Suppressor macrophage treated with lipopolysaccharide for 1 hour (primary cell): ENCODE measurements at places on chromosomes 12 and 14.
A peak's percentile ranks its signal among the peaks of the same experiment; 100 is the strongest.

DNA sequence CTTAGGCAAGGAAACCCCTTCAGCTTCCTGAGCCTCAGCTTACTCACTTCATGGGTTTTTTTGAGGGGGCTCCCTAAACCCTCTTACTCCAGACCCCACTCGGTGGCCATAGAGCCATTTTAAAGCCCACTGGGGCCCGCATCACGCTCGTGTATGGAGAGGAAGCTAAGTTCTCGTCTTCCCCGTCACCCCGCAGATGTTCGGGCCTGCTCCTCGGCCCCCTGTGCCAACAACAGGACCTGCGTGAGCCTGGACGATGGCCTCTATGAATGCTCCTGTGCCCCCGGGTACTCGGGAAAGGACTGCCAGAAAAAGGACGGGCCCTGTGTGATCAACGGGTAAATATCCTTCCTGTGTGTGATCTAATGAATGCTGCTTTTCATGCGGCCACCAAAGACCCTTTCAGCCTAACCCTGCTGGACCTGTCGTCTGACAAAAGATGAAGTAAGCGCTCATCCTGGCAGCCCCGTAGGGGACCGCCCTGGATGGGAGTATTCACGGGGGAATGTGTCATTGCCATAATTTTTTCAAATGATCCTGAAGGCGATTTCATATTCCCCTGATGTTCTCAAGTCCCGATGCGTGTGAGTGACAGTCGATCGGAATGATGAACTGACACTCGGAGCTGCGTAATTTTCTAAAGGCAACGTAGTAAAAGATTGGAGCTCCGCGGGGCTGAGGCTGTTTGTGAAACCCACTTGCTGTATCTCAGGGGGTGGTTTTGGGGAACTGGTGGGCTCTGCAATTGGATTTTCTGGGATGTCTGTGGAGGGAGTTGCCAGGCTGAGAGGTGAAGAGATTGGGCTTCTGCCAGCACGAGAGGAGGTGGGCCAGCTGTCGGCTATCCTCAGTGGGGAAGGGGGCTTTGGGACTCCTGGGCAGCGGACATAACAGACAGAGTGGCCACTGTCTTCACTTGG, 5.4 kb downstream of the DLK1 start:
- no peak for DNase-seq

DNA sequence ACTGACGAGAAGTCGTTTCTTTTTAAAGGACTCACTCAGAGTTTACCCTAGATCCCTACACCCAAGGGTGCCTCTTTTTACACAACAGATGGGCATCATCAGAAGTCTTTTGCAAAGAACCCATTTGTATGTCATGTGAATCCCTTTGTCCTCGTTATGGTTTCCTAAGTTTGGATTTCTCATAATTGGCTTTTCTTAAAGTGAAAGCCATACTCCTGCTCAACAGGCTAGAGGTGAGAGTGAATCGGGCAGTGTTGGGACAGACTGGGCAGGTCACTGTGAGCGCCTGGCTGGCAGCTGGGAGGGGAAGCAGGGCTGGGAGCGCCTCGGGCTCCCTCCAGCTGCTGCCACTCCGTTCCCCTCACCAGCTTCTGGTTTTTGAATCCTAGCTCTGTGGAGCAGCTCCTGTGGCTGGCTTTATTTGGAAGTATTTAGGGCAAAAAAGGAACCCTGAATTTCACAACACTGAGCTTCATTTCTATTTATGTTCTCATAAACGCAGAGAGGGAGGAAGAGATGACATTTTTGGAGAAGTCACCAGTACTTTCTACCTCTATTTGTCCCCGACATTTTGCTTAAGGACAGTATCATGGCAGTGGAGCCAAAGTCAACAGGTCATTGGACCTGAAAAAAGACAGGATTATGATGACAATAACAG, 63.8 kb upstream of the ACTN1 start:
- DNase-seq: peak; percentile 80

DNA sequence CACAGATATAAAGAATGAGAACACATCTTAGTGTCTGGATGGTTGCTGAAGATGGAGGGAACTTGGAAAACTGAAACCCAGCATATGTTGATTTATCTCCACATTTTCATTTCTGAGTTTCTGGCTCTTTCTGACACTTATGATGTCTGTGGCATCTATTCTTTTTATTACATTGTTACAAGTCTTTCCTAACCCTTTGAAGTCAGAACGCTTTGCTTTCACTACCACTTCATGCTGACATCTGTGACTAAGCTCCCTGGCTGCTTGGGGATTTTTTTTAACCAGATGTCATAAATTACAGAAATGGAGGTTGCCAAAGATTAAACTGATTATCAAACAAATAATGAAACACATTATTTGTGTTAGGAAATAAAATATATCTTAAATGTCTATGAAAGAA, 188.7 kb downstream of the KITLG start:
- peak; percentile 61 for DNase-seq

- no peak for DNase-seq
Observed at GRCh38 chr14:84003346-84003745, 1526.6 kb upstream of the FLRT2 start.

GRCh38 chr12:45205165-45205825, 10.6 kb upstream of the ANO6 start:
- no peak for DNase-seq

DNA sequence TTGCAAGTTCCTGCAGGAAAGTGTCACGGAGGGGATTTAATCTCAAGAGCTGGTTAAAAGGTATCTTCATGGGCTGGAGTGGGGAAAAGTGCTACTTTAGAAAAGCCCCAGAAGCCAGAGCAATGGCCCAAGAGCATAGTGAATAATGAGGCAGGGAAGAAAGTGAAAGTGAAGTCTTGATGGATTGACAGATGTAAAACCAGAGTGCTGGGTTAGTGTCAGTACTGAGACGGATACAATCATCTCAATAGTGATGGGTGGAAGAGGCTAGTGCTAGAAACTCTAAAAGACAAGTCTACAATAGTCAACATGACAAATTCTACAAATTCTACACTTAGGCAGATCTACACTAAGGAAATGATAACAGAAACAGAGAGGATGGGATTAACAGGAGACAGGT, 68.1 kb downstream of the CIT start:
- no peak for DNase-seq

DNA sequence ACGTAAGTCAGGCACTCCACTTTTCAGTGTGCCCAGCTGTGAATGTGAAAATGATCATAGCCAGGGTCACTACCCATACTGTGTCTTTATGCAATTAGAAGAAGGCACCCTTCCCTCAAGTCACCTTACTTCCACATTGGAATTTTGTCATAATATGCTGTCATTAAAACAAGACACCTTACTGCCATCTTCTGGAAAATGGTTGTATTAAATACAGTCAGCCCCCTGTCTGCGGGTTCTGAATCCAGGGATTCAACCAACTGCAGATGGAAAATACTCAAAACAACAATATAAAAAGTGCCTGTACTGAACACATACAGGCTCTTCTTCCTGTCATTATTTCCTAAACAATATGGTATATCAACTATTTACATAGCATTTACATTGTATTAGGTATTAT, 70.2 kb upstream of the TBX5 start:
- peak; percentile 3 for DNase-seq

- no peak for DNase-seq
Observed at GRCh38 chr12:27576667-27577347, 52.8 kb downstream of the PPFIBP1 start.

DNA sequence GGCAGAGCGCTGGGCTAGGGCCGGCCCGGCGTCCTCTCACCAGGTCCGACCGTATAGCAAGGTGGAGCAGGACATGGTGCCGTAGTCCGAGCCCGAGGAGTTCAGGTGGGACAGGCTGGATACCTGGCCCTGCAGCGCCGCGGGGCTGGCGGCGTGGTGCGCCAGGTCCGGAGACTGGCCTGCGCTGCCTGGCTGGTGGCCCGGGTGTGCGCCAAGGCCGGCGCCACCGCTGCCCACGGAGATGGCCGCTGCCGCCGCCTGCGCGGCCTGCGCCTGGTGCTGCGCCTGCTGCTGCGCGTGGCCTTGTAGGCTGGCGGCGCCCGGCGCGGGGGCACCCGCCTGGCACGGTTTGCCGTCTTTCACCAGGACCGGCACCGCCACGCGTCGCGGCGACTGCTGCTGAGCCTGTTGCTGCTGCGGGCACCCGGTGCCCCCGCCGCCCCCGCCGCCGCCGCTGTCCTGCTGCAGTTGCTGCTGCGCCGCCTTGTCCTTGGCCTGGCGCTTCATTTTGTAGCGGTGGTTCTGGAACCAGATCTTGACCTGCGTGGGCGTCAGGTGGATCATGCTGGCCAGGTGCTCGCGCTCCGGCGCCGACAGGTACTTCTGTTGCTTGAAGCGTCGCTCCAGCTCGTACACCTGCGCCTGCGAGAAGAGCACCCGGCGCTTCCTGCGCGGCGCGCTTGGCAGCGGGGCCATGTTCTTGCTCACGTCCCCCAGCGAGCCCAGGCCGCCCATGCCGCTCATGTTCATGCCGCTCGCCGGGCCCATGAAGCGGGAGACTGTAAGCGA, 2.6 kb downstream of the NKX2-1 start:
- DNase-seq: no peak

DNA sequence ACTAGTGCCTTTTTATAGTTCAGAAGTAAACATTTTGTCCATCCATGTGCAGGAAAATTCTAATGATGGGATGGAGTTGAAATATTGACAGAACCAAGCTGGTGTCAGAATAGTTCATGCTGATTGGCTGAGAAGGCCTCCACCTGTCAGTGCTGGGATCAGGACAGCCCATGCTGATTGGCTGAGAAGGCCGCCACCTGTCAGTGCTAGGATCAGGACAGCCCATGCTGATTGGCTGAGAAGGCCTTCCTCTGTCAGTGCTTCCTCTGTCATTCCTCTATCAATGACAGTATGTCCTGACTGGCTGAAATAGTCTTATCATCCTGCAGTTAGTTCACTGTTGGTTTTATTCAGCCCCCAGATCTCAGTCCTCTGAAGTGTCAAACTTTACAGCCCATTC, 95.7 kb downstream of the PPP2R5C start:
- DNase-seq: no peak

DNA sequence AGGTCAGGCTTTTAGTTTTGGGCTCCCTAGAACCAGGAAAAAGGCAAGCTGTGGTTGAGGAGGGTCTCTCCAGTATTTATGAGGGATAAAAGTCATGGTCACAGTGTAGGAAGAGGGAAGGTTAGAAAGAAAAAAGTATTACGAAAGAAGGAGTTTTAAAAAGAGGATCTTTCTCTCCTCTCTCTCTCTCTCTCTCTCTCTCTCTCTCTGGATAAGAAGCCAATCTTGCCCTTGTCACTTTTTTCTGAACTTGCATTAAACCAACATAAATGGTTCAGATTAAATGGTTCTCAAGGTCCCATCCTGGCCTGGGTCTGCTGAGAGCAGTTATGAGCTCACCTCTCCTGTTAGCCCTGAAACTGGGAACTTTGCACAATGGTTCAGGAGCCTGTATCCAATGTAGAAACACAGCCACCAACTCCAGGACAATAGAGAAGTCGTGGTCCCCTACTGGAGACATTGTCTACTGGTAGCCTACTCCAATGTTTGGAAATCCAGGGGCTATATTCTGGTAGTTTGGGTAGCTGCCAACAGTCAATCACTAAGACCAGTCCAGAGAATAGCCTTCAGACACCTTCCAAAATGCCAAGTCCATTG, 131.9 kb downstream of the DAD1 start:
- DNase-seq: no peak

- no peak for DNase-seq
Observed at GRCh38 chr12:98229540-98229924, 285.9 kb upstream of the TMPO start.

GRCh38 chr12:52280796-52281560, 6.5 kb downstream of the KRT86 start:
- no peak for DNase-seq

- DNase-seq: no peak
Observed at GRCh38 chr12:49885118-49885517, 18.6 kb downstream of the FAIM2 start.

- DNase-seq: peak; percentile 45
Observed at GRCh38 chr14:95233702-95234241, 76.4 kb upstream of the DICER1 start.

- DNase-seq: no peak
Observed at GRCh38 chr14:87000081-87000480, 992.9 kb downstream of the GALC start.

- DNase-seq: no peak
Observed at GRCh38 chr12:109719123-109720022, 5.7 kb downstream of the FAM222A start.

DNA sequence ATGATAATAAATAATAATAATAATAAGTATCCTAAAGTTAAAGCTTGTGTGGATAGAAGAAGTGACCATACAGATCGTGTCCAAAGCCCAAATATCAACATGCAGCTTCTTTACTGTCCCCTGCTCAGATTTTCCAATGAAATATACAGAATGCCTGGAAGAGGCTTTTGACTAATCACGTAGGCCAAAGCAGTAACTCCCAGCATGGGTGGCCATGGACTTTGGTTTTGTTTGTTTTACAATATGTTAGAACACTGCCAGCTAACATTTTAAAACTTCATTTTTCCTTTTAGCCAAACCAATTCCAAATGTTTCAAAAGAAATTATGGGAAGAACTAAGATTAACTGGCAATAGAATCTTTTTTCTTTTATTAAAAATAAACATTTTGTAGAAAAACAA, 400.0 kb upstream of the FLRT2 start:
- DNase-seq: no peak

DNA sequence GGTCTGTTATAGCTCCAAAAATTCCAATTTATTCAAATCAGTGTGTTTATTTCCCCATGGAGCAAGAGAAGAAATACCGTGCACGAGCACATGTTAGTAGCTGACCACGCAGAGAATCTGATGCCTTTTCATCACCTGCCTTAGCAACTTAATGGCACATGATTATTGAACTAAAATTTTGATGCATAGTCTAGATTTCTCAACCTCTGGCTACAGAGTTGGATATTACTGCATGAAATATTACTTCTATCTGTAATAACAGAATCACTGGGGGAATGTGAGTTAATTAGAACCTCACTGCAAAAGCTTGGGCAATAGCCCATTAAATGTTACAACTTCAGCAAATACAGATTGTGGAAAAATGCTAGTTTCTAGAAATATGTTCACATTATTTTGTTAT, 335.8 kb downstream of the FLRT2 start:
- DNase-seq: no peak

GRCh38 chr12:120651821-120652220, 11.4 kb downstream of the CABP1 start:
- peak; percentile 75 for DNase-seq

- no peak for DNase-seq
Observed at GRCh38 chr14:56098021-56098420, 20.2 kb upstream of the PELI2 start.

GRCh38 chr12:31603546-31604009, 12.6 kb upstream of the DENND5B start:
- DNase-seq: peak; percentile 5

DNA sequence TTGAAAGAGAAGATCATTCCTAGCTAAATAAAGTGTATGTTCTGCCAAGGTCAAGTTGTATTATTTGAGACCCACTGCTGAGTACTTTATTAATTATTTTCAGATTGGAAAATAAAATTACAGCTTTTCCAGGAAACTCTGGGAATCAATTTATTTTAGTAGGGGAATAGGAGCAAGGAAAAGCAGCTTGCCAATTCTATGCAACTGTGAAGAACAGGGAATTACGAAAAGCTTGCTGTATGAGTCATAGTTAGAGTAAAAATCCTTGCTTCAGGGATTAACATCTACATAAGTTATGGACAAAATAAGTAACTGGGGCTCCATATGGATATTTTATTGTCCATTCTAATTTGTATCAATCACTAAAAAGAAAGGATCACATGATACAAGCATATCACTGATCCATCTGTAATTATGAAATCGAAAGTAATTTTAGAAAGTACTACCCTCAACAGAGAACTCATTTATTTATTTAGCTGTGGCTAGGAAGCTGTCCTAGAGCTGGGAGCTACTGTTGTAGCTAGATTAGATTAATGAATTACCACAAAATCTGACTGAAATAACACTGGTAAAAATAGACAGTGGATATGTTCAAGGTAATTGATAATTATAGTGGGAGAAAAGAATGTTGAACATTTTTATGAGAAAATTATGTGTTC, 303.5 kb upstream of the NPAS3 start:
- peak; percentile 5 for DNase-seq
